Stimulated activated naive CD4-positive, alpha-beta T cell (primary cell): ENCODE measurements at places on chromosomes 7 and 10.

GRCh38 chr10:92699518-92700381, 10.0 kb downstream of the HHEX start:
- DNase-seq, result no peak

DNA sequence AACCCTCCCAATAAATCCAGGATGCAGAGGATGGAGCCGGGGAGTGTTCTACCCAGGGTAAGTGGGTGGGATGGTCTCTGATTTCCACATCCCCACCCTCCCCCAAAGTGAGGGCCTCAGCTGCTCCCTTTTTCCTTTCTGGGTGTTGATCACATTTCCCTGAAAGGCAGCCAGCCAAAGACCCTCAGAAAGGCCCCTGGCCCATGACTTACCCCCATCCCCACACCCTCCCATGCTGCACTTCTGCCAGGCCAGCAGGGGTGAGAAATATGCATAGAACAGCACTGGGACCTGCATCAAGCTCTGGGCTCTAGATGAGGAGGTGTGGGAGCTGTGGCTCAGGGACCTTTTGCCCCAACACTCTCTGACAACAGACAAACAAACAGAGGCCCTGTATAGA, 927.3 kb upstream of the ZNF722 start:
- no peak for DNase-seq

DNA sequence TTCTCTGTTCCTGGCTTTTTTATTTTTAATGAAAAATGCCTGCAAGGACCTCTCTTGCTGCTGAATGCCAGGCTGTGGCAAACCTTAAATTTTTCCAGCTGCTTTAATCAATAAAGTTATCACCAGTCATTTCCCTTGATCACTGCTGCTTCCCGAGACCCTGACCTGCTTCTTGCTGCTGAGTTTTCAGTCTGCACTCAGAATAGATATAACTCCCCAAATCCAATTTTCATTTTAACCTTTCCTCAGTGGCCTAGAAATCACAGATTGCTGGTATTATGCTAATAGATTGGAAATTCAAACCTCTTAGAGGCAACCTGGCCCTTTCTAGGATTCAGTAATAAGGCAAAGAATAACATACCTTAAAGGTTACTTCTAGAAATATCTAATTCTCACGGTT, 43.7 kb downstream of the LHPP start:
- no peak for DNase-seq

GRCh38 chr10:80462299-80462980, 8.3 kb downstream of the TSPAN14 start:
- no peak for DNase-seq

DNA sequence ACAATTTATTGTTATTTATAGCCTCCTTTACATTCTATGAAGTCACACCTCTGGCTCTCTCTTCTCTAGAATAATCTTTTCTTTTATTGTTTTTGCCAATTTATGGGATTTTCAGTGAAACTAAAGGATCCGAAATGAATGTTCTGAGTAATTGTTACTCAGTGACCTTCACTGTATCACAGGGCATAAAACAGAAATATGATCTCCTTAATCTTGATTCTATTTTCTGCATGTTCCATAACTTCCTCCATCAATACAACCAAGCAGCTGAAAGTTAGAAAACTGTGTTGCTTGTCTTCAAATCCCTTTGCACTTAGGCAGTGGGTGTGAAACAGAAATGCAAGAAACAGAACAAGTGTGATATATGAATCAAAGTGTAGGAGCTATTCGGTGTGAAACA, 57.4 kb upstream of the FERD3L start:
- DNase-seq, result no peak

DNA sequence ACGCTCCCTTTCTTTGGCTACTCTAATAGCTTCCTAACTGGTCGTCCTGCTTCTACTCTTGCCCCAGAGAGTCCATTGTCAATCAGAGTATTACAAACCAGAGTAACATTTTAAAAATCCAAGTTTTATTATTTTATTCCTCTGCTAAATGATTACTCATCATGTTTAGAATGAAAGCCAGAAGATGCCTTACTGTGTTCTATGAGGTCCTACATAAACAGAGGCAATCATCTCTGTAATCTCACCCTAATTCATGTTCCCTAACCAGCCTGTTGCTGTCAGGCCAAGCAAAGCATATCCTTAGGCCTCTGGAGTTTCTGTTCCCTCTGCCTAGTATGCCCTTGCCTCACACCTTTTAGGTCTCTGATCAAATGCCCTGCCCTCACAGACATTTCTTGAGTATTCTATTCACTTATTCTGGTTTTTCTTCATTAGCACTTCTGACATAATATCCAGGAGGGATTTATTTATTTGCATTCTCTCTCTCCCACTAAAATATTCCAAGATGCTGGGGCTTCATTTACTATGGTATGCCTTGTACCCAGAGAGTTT, 497.5 kb downstream of the PHTF2 start:
- no peak for DNase-seq

DNA sequence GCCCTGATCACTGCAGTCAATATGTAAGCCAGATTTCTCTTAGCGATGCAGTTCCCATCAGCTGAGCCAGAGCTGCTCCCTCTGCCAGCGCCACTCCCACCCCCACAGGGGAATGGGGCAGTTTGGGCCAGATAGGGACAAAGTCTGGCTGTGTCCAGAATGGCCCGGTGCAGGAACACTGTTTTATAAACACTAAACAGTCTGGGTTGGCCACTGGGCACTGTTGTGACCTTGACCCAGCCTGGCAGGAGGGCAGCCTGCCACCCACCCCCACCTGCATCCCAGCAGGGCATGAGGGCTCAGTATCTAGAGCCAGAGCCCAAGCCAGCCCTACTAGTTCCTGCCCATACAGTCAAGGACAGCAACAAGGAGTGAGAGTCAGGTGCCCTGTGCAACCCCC, 1.3 kb downstream of the OGDHL start:
- DNase-seq, result no peak

- no peak for DNase-seq
Observed at GRCh38 chr10:124867304-124867703, 65.7 kb downstream of the ABRAXAS2 start.

DNA sequence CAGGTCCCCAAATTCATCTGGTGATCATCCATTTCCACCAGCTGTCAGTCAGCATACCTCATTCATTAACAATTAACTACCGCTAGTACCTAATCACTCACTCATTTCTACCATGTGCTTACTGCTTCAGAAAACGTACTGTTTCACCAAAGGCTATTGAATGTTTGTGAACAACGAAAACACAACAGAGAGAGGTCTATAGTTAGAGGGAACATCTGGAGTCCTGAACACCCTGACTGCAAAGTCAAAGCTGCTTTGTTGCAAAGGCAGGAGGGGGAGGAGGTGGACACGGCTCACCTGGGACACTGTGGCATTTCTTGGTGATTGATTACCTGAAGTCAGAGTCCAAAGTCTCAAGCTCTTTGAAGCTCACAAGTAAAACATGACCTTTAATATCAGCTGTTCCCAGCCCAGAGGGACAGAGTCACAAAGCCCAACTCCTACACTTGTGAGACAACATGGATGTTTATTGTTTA, 342.3 kb upstream of the ADARB2 start:
- DNase-seq, result no peak

DNA sequence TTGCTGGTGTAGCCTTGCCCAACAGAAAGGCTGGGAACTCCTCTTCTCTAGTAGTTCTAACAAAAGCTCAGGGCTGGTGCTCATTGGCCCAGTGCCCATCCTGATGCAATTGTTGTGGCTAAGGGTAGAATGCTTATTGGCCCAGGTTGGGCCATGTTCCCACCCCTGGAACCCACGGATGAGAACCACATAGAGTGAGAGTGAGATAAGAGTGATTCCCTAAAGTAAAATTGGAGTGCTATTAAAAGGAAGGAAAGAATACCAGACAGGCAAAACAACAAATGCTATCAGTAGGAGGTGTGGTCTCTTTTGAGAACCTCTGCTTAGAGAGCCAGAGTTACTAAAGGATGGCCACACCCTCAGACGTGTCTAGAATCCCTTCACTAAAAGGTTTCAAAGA, 49.2 kb downstream of the LGI1 start:
- DNase-seq, result no peak

- no peak for DNase-seq
Observed at GRCh38 chr10:125661941-125662515, 20.9 kb downstream of the TEX36 start.

DNA sequence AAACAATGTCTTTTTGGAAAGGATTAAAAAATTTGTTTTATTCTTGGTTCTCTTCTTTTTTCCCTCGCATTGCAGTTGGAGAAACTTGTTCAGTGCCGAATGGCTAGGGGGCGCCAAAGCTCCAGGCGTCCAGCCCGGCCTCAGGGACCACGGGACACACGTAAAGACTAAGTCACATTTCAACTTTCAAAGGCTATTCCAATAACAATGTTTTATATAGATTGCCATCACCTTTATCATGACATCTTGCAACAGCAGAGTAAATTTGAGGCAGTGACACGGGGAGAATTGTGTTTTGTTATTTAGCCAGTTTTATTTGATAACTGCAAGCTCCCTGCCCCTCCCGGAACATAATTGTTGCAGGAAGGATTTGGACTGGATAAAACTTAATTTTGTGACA, 2.2 kb upstream of the IGFBP3 start:
- DNase-seq, result no peak

- no peak for DNase-seq
Observed at GRCh38 chr10:88521791-88522190, 61.3 kb downstream of the RNLS start.
